Uterus (tissue), 4 donors: ENCODE measurements at places on chromosomes 7 and 10. TPM values are rescaled to one million over a fixed set of nuclear protein-coding genes. Genes with fewer than 3 reads are reported as not detected.

- H3K27me3 ChIP-seq = no peaks in the 10 kb centered on the region
- H3K27ac ChIP-seq = peak overlapping the region; percentile 19
- H3K36me3 ChIP-seq = no peaks in the 10 kb centered on the region
- DNase-seq = no peak
- H3K4me3 ChIP-seq = no peak overlapping the region
- H3K4me1 ChIP-seq = peaks cover 3% of the 10 kb centered on the region
These were observed 130.2 kb downstream of the KCNMA1 start for GRCh38 chr10:77507291-77507880.

DNA sequence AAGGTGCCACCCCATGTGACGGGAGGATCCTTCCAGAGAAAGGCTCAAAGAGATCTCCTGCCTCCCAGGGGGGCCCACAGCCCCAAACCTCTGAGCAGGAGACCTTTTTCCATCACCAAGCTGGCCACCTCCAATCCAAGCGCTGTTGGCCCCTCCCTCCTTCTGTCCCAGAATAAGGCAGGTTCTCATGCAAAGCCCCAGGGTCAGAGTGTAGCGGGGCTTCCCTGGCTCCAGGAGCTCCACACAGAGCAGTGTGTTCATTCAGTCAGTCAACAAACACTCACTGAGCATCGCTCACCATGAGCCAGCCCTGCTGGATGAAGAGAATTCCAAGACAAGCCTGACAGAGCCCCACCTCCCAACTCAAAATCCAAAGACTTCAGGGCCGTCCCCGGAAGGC lies 39.0 kb downstream of the TNRC18 start:
- DNase-seq = no peak
- H3K4me1 ChIP-seq = peaks cover 31% of the 10 kb centered on the region
- no peaks in the 10 kb centered on the region for H3K36me3 ChIP-seq
- no peak overlapping the region for H3K4me3 ChIP-seq
- H3K27me3 ChIP-seq = no peaks in the 10 kb centered on the region

- no peaks in the 10 kb centered on the region for H3K36me3 ChIP-seq
- H3K4me3 ChIP-seq = no peak overlapping the region
- no peaks in the 10 kb centered on the region for H3K4me1 ChIP-seq
- no peaks in the 10 kb centered on the region for H3K27me3 ChIP-seq
- DNase-seq = no peak
These were observed 4.4 kb downstream of the DNAJC30 start for GRCh38 chr7:73678862-73679261.

- no peak overlapping the region for H3K27ac ChIP-seq
- no peaks in the 10 kb centered on the region for H3K4me1 ChIP-seq
- no peaks in the 10 kb centered on the region for H3K36me3 ChIP-seq
- DNase-seq = no peak
- no peak overlapping the region for H3K4me3 ChIP-seq
These were observed 44.5 kb upstream of the ACBD5 start for GRCh38 chr10:27285093-27285492.

GRCh38 chr7:4297165-4297917 lies 384.8 kb upstream of the FOXK1 start:
- no peak overlapping the region for H3K27ac ChIP-seq
- no peak for DNase-seq
- no peaks in the 10 kb centered on the region for H3K27me3 ChIP-seq
- no peaks in the 10 kb centered on the region for H3K36me3 ChIP-seq
- no peak overlapping the region for H3K4me3 ChIP-seq

GRCh38 chr7:82615527-82615926 lies 171.9 kb upstream of the CACNA2D1 start:
- no peaks in the 10 kb centered on the region for H3K36me3 ChIP-seq
- no peaks in the 10 kb centered on the region for H3K4me1 ChIP-seq
- no peak overlapping the region for H3K4me3 ChIP-seq
- H3K27me3 ChIP-seq = no peaks in the 10 kb centered on the region

DNA sequence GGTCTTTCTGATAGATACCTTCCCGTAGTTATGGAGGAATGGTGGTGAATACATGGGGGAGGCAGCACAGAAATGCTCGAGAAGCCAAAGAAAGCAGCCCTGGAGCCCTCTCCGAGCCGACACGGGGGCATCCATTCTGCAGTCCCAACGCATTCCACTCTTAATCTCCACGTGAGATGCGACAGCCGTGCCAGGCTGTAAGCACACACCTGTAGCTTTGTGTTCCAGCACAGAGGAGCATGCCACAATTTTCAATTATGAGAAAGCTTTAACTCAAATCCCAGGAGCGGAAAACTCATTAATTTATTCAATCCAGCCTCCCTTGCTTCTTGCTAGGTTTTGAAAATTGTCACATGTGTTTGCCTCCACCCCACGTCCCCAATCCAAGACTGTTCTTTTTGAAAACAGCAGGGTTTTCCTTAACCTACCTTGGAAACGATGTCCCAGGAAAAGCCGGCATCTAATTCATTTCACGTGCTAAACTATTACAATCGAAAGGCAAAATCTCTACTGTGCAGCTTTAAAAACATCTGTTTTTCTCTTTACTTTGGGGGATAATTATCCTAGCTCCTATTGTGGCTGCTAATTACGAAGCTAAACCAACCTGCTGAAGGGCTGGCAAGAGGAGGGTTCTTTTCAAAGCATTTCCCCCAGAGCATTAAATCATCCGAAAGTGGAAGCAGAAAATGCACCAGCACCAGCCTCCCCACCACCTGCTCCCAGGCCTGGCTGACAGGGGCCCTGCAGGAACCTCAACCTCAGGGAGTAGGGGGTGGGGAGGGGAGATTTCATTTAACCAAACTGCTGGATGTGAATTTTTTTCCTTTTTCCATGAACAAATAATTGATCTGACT lies 56.0 kb upstream of the CHST15 start:
- no peaks in the 10 kb centered on the region for H3K36me3 ChIP-seq
- peak overlapping the region; percentile 25 for H3K27ac ChIP-seq
- peaks cover 4% of the 10 kb centered on the region for H3K4me1 ChIP-seq

DNA sequence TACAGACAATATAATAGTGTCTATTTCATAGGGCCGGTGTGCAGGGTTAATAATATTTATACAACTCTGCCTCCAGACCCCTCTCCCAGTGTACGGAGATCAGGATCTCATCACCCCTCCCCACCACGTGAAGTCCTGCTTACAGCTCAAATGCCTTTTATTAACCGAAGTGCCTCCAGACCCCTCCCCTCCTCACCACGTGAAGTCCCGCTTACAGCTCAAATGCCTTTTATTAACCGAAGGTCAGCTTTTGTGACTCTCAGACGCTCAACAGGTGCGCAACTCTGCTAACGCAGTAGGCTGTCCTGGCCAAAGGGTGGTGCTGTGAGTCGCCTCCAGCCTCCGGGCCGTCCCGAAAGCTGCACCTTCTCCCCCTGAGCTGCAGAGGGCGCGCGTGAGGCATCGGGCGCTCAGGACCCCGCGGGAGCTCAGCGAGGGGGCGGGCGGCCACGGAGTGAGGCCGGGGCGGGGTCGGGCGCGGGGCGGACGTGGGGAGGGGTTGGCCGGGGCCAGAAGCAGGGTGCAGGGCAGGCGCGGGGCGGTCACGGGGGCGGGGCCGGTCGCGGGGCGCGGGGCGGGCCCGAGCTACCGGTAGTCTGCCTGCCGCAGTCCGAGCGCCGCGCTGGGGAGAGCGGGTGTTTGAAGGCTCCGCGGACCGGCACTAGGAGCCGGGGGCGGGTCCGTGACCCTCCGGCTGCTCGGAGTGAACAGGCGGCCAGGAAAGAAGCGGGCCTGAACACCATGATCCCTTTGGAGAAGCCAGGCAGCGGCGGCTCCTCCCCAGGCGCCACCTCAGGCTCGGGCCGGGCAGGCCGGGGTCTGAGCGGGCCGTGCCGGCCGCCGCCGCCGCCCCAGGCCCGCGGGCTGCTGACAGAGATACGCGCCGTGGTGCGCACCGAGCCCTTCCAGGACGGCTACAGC lies at the start of gene STK17A:
Gene STK17A (plus strand): TSS at position 606 of the 921 bp plus-strand sequence. CDS start 136 bp downstream, at position 742.
- peak; percentile 93 for DNase-seq
- H3K36me3 ChIP-seq = no peaks in the 10 kb centered on the region
- no peaks in the 10 kb centered on the region for H3K27me3 ChIP-seq
- H3K4me1 ChIP-seq = no peaks in the 10 kb centered on the region
- peak within 1 kb of the TSS; percentile 91 for H3K27ac ChIP-seq

DNA sequence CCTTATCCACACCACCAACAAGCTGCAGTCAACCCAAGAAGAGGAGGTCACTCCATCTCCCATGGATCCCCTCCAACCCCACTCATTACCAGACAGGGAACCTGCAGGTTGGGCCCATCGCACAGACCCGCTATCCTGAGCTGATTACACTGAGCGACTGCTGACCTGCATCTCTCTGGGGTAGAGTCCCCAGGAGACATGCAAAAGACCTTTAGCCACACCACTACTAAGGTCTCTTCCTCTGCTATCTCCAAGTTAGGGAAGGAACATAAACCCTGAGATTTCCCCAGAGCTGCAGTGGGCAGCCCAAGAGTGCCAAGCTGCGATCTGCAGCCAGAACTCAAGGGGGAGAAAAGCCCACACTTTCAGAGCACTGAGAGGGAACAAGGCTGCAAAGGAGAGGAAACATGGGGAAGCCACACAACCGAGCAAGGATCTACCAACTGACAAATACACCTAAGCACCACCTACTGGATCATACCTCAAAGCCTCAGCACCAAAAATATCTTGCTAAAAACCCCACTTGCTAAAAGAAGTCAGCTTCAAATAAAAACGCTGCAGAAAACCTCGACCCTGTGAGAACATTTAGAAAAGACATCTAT lies 298.2 kb downstream of the SORCS1 start:
- H3K27me3 ChIP-seq = no peaks in the 10 kb centered on the region
- H3K27ac ChIP-seq = no peak overlapping the region
- no peaks in the 10 kb centered on the region for H3K4me1 ChIP-seq
- H3K4me3 ChIP-seq = no peak overlapping the region

DNA sequence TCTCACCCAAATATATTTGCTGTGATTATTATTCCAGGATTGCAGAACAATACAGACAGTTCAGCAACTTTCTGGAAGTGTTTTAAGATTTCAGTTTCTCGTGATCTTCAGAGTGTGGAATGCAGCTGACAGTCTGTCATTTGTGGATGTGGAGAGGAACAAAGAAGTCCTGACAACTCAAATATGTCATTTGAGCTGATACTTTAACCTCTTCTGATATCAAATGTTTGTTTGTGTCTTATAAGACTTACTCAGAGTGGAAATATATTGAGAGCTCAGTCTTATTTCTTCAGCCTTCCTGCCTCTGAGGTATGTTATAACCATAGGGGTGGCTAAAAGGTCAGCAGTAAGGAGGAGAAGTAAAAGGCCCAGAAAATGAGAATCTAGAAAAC lies 96.4 kb downstream of the OSBPL3 start:
- no peaks in the 10 kb centered on the region for H3K27me3 ChIP-seq
- no peak for DNase-seq
- H3K4me1 ChIP-seq = no peaks in the 10 kb centered on the region
- H3K27ac ChIP-seq = no peak overlapping the region

GRCh38 chr10:117166418-117167345 lies 28.6 kb upstream of the VAX1 start:
- no peak overlapping the region for H3K27ac ChIP-seq
- H3K4me1 ChIP-seq = peaks cover 15% of the 10 kb centered on the region
- no peak for DNase-seq

DNA sequence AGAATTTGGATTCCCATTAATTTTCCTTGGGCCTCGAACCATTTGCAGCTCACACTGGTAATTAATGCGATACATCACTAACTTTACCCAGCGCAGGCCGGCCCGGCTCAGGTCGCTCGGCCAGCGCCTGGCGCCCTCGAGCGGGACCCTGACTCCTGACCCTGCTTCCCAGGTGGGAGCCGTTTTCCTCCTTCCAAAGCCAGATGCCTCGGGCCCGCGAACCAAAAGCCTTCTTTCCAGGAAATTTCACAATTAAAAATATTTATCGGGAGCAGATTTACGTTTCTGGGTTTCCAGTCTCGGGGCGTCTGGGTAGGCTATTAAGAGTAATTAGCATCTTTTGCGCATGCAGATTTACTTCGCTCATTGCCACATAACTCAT lies 12.2 kb downstream of the LBX1 start:
- H3K27me3 ChIP-seq = peaks cover 19% of the 10 kb centered on the region
- H3K27ac ChIP-seq = no peak overlapping the region
- DNase-seq = no peak
- H3K4me1 ChIP-seq = no peaks in the 10 kb centered on the region

- H3K27me3 ChIP-seq = no peaks in the 10 kb centered on the region
- H3K27ac ChIP-seq = no peak overlapping the region
- no peak overlapping the region for H3K4me3 ChIP-seq
- H3K36me3 ChIP-seq = no peaks in the 10 kb centered on the region
- H3K4me1 ChIP-seq = no peaks in the 10 kb centered on the region
These were observed 521.8 kb upstream of the DPP6 start for GRCh38 chr7:153530441-153530840.

DNA sequence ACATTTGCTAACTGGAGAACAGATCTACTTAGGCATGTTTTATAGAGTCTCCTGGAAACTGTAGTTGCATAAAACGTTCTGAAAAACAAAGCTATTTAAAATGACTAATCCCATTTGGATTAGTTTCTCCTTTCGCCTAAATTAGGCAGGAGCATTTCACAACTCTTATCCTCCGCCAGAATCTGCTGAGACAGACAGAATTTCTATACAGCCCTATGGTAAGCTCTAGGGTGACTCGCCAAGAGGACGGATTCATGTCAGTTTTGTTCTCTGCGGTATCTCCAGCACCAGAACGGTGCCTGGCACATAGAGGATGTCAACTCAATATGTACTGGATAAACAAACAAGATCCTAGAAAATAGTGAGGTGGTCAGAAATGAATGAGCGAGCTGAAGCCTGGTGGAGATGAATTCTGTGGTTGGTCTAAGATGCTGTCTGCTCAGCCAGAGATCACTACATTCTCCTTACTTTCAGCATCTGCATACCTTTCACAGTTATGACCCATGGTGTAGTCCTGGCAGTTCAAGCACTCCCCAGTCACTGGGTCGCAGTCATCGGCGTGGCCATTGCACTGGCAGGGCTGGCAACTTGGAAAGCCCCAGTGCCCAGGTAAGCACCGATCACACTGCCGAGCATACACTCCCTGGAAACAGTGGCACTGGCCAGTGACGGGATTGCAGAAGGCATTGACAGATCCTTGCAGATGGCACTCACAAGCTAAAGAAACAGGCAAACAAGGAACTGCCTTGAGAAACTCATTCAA lies 44.0 kb downstream of the LAMB1 start:
- H3K36me3 ChIP-seq = no peaks in the 10 kb centered on the region
- H3K4me3 ChIP-seq = no peak overlapping the region
- H3K4me1 ChIP-seq = no peaks in the 10 kb centered on the region
- peak; percentile 81 for DNase-seq
- peak overlapping the region; percentile 83 for H3K27ac ChIP-seq

GRCh38 chr10:116056445-116057293 lies 216.3 kb downstream of the GFRA1 start:
- no peaks in the 10 kb centered on the region for H3K4me1 ChIP-seq
- H3K27me3 ChIP-seq = no peaks in the 10 kb centered on the region
- H3K36me3 ChIP-seq = no peaks in the 10 kb centered on the region
- H3K4me3 ChIP-seq = no peak overlapping the region
- peak; percentile 39 for DNase-seq

Gene OR2A42
- total RNA-seq = not detected

Gene ACSM6
- not detected for total RNA-seq

Gene FAM25C
- total RNA-seq = not detected

Gene COBL
- total RNA-seq = 3.9 TPM

Gene TMEM213
- total RNA-seq = not detected

Gene TWIST1
- 18.5 TPM for total RNA-seq

Gene HSPA14
- total RNA-seq = 12.6 TPM

Gene IL15RA
- total RNA-seq = 28.8 TPM
